Sciatic nerve (tissue), 2 donors: ENCODE measurements at places on chromosomes 6 and 20.

DNA sequence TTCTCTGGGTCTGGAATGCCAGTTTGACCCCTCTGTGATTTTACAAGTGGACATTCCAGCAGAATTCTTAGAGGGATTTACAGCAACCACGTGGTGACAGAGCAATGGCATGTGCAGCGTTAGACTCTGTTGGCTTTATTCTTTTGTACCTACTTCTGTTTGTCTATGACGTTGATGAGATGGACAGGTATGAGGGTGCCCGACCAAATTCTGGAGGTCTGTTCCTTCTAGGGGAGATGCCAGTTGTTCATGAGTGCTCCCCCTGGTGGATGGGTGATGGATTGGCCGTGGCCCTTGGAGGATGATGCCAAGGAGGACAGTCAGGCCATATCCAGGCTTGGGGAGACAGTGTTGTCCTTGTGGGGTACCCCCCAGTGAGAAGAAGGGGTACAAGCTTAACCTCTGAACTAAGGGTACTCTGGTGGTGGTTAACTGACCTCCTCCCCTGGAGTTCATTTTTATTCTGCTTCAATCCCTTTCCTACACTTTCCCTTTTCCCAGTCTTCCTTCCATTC lies 198.6 kb downstream of the DTNBP1 start:
- DNase-seq, result no peak

DNA sequence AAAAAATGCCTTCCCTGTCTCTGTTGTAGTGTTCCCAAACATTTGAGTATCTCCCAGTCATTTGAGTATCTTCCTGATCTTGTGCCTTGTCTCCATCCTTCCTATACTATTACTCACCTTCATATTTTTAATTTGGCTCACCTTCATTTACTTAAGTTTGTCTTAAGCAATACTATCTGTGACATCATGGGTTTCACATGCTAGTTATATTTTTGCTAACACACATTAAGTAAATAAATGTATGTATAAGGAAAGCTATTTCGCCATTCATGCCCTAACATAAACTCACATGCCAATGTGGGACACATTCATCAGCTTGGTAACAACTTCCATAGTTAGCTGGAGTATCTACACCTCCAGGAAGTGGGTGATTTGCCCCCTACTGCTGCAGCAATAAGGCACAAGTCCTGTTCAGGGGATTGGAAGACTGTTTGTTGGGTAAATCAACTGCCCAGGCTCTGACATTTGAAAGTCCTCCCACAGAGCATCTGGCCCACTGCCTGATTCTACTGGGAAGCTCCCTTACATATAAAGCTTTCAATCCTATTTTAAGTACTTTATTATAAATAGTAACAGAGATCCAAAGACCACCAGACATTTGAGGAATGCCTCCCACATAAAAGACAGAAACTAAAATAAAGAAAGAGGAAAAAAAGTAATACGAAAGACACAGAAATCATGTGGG lies 132.3 kb downstream of the ISM1 start:
- no peak for DNase-seq

GRCh38 chr6:128532827-128533226 lies 12.4 kb upstream of the PTPRK start:
- no peak for DNase-seq

DNA sequence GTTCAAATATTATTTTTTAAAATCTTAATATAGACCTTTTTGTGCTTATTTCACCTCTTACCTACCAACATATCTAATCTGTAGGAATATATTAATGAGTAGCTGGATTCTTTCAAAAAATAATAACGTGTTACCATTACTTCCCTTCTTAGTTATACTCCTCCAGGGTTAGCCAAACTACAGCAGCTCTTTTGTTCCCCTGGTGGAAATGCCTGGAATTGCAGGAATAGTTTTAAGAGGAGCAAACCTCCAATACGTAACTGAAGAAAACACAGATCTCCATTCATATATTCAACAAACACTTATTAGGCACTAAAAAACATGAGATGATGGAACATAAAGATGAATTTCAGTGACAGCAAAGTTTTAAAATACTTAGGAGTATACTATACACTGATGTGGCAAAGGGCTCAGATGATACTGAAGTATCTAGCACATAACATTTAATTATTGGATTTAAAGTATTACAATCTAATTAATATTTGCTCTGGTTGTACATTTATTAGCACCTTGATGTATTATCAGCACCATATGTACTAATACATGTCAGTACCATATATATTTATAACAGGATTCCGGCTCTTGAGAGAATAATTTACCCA lies 78.3 kb downstream of the TBX18 start:
- no peak for DNase-seq

GRCh38 chr6:125906158-125906998 lies 50.2 kb upstream of the HINT3 start:
- peak; percentile 63 for DNase-seq

GRCh38 chr6:10355115-10355702 lies 59.7 kb downstream of the TFAP2A start:
- no peak for DNase-seq

DNA sequence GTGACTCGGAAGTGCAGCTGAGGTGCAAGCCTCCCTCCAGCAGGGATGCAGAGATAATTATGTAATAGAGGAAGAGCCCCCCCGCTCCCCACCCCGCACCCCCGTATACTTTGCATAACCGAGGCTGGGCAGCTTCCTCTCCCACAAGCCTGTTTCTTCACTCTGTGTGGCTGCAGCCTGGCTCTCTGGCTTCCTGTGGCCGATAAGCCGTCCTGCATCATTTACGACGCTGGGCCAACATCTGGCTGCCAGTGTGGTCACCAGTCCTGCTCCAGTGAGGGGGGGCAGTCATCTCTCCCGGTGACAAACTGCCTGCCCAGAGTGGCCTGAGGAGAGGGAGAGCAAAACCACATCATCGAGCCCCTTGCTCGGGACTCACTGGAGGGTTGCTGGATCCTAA lies 59.2 kb downstream of the RBM38 start:
- DNase-seq, result no peak

DNA sequence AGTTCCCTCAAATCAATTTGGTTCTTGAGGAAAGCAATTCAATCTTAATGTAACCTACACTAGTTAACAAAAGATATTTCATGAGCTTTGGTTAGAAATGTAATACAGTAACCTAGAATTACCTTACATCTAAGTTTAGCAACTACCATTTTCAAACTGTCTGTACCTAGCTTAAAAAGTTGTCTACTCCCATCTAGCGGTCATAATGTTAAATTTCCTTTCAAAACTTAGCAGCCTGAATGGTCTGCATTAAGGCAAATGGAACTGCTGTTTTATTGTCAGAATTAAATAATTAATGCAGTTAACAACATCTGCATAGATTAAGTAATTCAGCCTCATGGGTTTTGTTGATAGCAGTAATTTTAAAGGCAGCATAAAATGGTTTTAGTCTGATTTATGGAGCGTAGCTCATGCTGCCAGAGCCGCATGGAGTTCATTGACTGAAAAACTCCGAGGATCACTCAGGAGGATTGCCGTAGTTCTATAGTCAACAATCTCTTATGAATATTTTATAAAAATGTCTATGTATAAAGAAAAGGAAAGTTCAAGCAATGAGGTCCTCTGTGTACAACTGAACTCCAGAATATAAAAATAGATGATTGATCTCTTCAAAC lies 485.4 kb upstream of the MANEA start:
- no peak for DNase-seq

- DNase-seq, result no peak
Observed at GRCh38 chr6:145352382-145353080, 382.8 kb downstream of the EPM2A start.

DNA sequence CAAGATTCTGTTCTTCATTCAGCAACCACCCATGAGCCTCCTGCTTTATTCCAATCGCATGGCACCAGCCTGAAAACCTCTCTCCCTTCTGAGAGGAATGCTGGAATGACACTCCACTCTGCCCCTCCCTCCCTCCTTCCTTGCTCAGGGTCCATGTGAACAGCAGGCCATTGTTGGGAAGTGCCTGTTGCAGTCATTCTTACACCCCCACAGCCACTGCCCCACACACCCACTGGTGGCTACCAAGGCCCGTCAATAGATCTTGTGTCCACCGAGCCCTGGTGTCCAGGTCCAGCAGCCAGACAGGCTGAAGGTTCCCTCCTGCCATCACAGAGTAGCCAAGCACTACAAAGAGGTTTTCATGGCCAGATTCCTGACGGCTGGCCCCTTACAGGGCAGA lies 6.5 kb downstream of the PDRG1 start:
- DNase-seq, result no peak
